ENCODE measurements at places on chromosomes 6 and 20.

- no peak for DNase-seq
Observed at GRCh38 chr6:167941822-167942221, 55.6 kb upstream of the KIF25 start.

- peak; percentile 87 for DNase-seq
Observed at GRCh38 chr6:16712931-16713484, 48.3 kb downstream of the ATXN1 start.

GRCh38 chr6:21189759-21190158 is 403.8 kb upstream of the SOX4 start:
- no peak for DNase-seq

- DNase-seq = no peak
Observed at GRCh38 chr6:79631693-79632172, 604 bp downstream of the SH3BGRL2 start.

- no peak for DNase-seq
Observed at GRCh38 chr6:120935908-120936307, 398.4 kb downstream of the TBC1D32 start.

- no peak for DNase-seq
Observed at GRCh38 chr6:153126218-153126617, 4.9 kb downstream of the RGS17 start.

DNA sequence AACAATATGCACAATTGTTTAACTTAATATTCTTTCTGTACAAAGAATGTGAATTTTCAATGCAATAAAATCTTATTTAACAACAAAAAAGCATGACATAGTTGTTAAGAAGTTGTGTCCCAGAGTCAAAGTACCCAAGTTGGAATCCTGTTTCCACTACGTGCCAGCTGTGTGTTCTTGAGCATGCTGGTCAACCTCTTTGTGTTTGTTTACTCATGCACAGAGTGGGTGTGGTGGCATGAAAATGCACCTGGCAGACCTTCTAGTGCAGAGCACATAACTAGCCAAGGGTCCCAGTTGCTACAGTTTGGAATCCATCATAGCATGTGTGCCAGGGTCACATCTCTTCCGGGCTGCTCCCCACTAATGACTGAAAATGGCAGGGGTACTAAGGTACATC is 24.7 kb upstream of the MOCS1 start:
- no peak for DNase-seq

GRCh38 chr20:51221791-51222408 is 199.0 kb upstream of the KCNG1 start:
- peak; percentile 9 for DNase-seq

DNA sequence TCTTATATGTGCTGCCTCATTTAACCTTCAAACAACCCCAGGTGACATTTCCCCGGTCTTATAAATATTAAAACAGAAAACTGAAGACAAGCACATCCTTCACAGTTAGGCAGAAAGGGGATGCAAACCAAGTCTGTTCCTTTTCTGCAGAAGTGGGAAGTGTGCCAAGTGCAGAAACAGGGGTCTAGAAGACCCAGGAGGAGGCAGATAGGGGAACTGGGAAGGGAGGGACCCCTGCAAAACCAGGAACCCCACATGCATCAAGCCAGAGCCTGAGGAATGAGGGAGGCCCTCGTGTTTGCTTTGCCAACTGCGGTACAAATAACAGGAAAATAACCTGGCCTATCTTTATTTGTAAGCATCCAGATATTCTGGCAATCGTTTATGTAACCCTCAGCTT is 17.0 kb upstream of the CST3 start:
- no peak for DNase-seq

- DNase-seq = peak; percentile 37
Observed at GRCh38 chr6:135506270-135506997, 8.9 kb upstream of the AHI1 start.

DNA sequence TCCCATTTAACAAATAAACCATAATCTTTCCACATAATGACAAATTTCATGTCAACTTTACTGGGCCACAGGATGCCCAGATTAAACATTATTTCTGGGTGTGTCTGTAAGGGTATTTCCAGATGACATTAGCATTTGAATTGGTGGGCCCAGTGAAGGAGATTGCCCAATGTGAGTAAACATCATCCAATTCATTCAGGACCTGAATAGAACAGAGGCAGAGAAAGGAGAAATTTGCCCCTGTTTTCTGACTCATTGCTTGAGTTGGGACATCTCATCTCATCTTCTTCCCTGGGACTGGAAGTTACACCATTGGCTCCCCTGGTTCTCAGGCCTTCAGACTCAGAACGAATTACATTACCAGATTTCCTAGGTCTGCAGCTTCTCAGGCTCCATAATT is 142.9 kb downstream of the TPBG start:
- no peak for DNase-seq

DNA sequence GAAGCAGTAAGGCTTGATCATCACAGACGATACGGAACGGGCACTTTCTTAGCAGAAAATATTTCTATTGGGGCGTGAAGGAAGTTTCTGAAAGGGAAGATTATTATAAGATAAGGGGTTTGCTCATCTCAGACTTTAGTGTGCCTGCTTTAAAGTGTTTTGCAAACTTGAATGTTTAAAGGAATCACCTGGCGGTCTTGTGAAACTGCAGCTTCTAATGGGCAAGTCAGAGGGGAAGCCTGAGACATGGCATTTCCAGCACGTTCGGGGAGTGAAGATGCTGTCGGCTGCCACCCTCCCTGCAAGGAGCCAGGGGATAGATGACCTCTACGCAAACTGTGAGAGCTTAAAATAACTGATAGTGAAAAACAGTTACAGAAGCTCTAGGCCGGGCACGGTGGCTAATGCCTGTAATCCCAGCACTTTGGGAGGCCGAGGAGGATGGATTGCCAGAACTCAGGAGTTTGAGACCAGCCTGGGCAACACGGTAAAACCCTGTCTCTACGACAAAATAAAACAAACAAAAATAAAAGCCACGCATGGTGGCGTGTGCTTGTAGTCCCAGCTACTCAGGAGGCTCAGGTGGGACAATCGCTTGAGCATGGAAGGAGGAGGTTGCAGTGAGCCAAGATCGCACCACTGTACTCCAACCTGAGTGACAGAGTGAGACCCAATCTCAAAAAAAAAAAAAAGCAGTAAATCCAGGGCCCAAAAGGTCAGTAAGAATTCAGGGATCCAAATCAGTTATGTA is 2.3 kb upstream of the KIF16B start:
- no peak for DNase-seq

DNA sequence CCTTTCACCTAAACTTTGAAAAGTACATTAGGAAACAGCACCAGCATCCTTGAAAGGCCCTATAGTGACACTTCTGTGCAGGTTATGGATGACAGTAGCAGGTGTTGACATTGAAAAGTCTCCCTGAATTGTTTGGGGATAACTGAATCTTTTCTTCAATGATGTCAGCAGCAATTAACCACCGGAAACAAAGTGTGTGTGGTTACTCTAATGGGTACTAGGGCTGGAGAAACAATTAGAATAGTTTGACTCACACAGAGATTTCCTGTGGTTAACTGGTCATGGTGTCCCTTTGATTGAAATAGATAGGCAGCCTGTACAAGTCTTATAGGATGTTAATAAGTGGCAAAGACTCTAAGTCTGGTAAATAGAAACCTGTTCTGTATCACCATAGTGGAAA is 189.1 kb downstream of the TBX18 start:
- DNase-seq = peak; percentile 1

GRCh38 chr6:44576132-44576631 is 188.7 kb downstream of the CDC5L start:
- no peak for DNase-seq

- no peak for DNase-seq
Observed at GRCh38 chr6:139250296-139251044, 41.3 kb downstream of the TXLNB start.

- no peak for DNase-seq
Observed at GRCh38 chr6:2823104-2823850, 18.4 kb downstream of the SERPINB1 start.

Measured in kidney capillary endothelial cell (primary cell).